ENCODE measurements at places on chromosomes 5 and 9.

DNA sequence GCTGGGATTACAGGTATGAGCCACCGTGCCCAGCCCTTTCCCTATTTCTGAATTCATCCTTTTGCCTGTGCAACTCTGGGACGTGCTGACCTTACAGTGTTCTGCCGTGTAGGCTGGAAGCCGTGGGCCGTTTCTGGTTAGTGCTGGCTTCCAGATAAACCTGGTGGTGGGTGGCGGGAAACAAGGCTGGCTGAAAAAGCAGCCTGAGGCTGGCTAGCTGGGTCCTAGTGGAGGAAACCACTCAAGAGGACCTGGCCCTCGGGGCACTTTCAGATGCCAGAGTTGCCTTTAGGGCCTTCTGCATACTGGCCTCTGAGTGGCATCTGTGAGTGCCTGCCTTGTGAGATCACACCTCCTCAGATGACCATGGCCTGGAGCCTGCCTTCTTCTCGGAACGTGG is 26.9 kb downstream of the GALNT12 start:
- no peak for DNase-seq

GRCh38 chr9:100406962-100407361 is 20.0 kb upstream of the MSANTD3 start:
- no peak for DNase-seq

DNA sequence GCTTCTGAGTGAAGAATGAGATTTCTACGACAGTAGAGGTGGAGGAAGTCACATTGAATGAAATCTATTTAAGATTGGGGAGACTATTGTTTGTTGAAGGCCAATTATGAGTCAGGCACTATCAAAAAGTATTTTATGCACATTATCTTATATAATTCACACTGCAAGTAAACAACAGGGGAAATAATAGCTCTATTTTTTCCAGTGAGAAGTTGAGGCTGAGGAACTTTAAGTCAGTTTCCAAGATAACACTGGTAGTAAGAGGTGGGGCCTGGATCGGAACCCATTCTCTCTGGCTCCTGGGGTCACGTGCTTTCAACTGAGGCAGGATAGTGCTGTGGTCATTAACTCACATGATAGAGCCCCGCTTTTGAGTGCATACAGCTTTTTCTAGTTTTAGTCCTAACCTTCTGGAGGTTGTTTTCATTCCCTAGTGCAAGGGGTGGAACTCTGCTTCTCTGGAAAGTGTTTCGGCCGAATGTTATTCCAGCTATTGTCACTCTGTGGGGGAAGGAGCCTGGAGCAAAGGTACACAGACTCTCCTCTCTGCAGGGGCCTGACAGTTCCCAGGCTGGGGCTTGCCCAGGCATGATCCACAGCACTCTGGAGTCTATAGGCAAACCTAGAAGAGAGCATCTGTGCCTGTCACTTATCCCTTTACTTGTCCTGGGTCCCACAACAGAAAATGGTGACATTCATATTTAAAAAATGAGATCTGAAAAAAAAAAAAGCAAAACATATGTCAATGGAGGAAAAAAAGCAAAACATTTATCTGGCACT is 352.4 kb upstream of the ACTBL2 start:
- DNase-seq: no peak

GRCh38 chr5:108617467-108618435 is 129.9 kb upstream of the FER start:
- no peak for DNase-seq

DNA sequence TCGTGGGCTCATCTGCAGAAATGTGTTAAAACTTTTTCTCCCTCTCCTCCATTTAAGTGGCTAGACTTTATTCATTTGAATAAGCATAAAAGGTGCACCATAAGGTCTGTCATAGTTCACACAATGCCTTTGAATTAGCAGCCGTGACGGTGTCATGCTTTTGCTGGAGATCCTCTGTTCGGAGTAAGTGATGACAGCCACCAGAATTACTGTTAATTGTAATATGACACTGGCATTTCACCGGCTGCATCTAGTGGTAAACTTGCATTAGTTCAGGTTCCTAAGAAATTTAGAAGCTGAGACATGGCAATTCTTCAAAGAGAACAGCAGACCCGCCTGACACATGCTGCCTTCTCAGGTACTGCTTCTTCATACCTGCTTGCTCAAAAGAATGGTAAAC is 241.7 kb downstream of the EBF1 start:
- no peak for DNase-seq

- no peak for DNase-seq
Measured at GRCh38 chr9:137367506-137368430, 55.2 kb downstream of the EXD3 start.

GRCh38 chr5:147084702-147085101 is 150.1 kb upstream of the STK32A start:
- no peak for DNase-seq

DNA sequence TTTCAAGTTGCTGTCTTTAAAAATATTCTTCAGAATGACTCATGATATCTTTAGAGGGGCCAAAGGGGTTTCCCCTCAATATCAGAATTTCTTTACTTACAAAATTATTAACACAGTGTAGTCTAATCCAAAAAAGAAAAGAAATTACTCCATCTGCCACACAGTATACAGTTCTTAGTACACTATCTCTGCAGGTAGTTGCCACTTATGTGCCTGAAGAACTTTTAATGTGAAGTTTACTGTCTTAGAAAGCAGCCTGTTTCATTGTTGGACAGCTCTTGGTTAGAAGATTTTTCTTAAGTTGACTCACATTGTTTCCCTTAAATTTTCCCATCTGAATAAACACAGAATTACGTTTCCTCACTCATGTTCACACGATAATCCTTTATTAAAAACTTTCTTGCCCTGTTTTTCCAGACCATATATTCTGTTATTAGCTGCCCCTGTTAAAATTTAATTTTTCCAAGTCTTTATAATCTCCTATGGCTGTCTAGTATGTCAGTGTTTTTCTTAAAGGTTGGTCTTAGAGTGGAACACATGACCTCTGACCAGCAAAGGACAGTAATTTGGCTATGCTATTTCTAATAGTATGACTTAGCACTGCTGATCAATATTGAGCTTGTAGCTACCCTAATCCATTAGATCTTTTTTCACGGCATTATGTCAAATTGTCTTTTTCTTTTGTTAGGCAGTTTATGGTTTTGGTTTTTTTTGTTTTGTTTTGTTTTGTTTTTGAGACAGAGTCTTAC is 21.8 kb upstream of the FKTN start:
- no peak for DNase-seq

DNA sequence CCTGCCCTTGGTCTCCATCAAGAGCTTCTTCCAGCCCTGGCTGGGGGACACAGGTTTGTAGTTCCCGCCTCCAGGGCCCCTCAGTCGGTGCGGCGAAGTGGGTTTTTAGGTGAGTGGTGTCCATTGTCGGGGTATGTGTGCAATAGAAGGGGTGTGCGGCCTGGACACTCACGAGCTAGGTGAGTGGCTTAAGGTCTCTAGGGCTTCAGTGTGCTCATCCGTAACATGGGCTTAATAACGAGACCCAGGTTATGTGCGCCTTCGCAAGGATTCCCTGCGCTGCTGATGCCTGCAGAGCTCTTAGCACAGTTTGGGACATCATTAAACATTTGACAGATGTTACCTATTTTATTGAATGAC is 656 bp downstream of the CEP78 start:
- DNase-seq: no peak

GRCh38 chr5:135953850-135954249 is 933 bp downstream of the LECT2 start:
- no peak for DNase-seq

GRCh38 chr5:60507687-60508086 is 192.3 kb downstream of the DEPDC1B start:
- no peak for DNase-seq

GRCh38 chr5:157860898-157861890 is 2.2 kb upstream of the CLINT1 start:
- no peak for DNase-seq

DNA sequence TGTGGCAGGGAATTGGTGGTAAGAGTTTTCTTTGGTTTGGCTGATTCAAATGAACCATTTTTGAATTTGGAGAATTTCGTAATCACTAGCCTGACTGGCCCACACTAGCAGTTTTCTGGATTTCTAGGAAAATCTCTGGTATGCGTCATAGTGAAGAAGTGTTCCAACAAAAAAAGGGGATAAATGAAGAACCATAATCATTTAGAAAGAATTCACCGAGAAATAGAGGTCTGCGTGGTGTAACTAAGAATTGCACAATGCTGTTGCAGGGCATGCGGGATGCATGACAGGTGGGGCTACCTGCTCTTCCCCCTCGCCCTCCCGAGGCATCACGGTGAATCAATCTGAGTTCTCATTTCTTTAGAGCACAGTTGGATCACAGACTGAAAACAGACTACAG is 232.3 kb upstream of the PAPPA start:
- DNase-seq: no peak

DNA sequence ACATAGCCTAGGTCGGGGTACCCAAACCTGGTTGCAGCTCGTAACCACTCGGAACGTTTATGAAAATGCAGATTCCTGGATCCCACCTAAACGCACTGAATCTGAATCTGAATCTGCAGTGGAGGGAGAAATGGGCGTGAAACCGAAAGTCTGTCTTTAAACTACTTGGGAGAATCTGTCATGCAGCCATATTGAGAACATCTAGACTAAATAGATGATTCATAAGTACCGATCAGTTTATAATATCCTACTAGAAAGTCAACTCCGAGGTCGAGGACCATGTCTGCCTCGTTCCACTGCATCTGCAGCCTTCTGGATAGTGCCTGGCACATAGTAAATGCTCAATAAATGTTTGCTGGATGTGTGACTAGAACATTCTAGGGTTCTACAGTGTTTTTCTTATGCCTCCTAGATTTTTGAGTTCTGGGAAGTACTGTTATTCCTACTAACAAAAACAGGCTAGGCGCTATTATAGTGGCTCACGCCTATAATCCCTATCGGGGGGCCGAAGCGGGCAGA is 632 bp downstream of the COQ4 start:
- no peak for DNase-seq

GRCh38 chr9:33852216-33852826 is 35.4 kb downstream of the UBE2R2 start:
- no peak for DNase-seq

GRCh38 chr5:68343421-68343826 is 127.9 kb downstream of the PIK3R1 start:
- no peak for DNase-seq

DNA sequence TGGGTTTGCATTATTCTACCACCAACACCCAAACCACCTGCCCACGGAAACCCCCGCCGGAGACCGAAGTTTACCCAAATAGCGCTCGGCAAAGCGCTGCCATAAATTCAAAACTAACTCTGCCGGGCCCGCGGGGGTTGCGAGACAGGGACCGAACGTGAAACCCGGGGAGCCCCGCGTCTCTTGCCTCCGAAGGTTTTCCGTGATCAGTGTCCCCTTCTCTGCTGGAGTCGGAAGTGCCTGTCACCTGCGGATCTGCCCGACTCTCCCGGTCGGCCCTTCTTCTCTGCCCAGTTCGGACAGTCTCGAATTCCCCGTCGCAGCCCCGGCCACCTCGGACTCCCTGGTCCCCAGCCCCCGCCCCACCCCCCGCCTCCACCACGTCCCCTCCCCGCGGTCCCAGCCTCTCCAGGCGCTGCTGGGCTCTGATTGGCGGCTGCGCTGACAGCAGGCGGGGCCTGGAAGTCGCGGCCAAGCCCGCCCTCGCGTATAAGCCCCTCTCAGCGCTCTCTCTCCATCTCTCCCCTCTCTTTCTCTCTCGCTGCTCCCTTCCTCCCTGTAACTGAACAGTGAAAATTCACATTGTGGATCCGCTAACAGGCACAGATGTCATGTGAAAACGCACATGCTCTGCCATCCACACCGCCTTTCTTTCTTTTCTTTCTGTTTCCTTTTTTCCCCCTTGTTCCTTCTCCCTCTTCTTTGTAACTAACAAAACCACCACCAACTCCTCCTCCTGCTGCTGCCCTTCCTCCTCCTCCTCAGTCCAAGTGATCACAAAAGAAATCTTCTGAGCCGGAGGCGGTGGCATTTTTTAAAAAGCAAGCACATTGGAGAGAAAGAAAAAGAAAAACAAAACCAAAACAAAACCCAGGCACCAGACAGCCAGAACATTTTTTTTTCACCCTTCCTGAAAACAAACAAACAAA is at the start of gene RORB:
Gene RORB (plus strand): TSS at position 517 of the 929 bp plus-strand sequence. CDS start 642 bp downstream, outside the sequence.
- DNase-seq: no peak

- no peak for DNase-seq
Measured at GRCh38 chr5:139181835-139182452, 16.2 kb downstream of the SIL1 start.

- no peak for DNase-seq
Measured at GRCh38 chr9:113349445-113350094, at the start of gene BSPRY. Gene BSPRY (plus strand): TSS chr9:113349541. CDS start chr9:113349580, 39 bp downstream.

GRCh38 chr9:3087697-3088096 is 243.8 kb upstream of the PUM3 start:
- DNase-seq: no peak

GRCh38 chr9:89353989-89354388 is 35.7 kb downstream of the SECISBP2 start:
- DNase-seq: no peak

GRCh38 chr9:71796100-71796767 is 27.9 kb upstream of the CEMIP2 start:
- no peak for DNase-seq

- no peak for DNase-seq
Measured at GRCh38 chr5:18771097-18771610, 1136.9 kb downstream of the TAF11L14 start.

- no peak for DNase-seq
Measured at GRCh38 chr9:128715436-128715750, 8.5 kb downstream of the ZDHHC12 start.
